ENCODE measurements at places on chromosomes 6 and 20.

GRCh38 chr6:144559865-144560593 is 274.9 kb downstream of the UTRN start:
- H3K27ac ChIP-seq, result peak overlapping the region; percentile 5
- DNase-seq, result no peak
- peaks cover 4% of the 10 kb centered on the region for H3K4me1 ChIP-seq
- peaks cover 64% of the 10 kb centered on the region for H3K36me3 ChIP-seq

GRCh38 chr6:149899926-149900619 is 2.2 kb upstream of the RAET1E start:
- peaks cover 28% of the 10 kb centered on the region for H3K4me1 ChIP-seq
- H3K27me3 ChIP-seq, result no peaks in the 10 kb centered on the region
- no peak overlapping the region for H3K27ac ChIP-seq
- no peaks in the 10 kb centered on the region for H3K36me3 ChIP-seq

DNA sequence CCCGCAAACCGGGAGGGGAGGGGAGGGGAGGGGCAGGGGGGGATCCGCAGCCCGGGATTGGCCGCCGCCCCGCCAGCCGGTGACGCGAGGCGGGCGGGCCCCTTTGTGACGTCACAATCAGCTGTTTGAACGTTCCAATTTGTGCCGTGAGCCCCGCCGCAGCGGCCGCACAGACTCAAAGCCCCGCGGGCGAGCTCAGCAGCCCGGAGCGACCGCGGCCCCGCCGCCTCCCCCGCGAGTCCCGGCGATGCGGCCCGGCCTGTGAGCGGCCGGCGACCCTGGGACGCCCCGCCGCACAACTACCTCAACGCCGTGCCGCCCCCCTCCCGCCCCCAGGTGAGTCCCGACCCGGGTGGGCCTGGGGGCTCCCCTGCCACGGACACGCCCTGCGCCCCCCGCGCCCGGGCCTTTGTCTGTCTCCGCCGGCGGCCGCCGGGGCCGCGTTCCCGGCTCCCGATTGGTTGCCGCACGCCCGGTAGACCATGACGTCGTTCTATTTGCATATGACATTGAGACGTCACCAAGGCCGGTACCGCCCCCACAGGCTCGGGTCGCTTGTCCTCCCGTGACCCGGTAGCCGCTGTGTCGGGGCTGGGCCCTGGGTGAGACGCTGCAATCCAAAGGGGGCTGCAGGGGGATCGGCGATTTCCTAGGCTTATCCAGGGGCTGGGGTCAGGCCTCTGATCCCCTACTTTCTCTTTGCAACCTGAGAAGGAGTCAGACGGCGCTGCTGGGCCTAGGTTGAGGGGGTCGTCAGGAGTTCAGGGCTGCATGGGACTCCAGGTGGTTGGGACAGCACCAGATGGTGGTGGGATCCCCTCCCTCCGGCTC is at the start of gene TP53INP2:
Gene TP53INP2, plus strand, starts transcription at position 168 of the 831 bp plus-strand sequence. CDS start 4,396 bp downstream, outside the sequence.
- peaks cover 26% of the 10 kb centered on the region for H3K4me1 ChIP-seq
- H3K27ac ChIP-seq, result peak within 1 kb of the TSS; percentile 100
- H3K27me3 ChIP-seq, result no peaks in the 10 kb centered on the region
- no peaks in the 10 kb centered on the region for H3K36me3 ChIP-seq
- H3K4me3 ChIP-seq, result peak within 1 kb of the TSS; percentile 70
- DNase-seq, result peak; percentile 97

GRCh38 chr6:29014729-29015608 is 9.9 kb upstream of the ZNF311 start:
- no peak overlapping the region for H3K27ac ChIP-seq
- no peaks in the 10 kb centered on the region for H3K36me3 ChIP-seq
- H3K4me1 ChIP-seq, result peaks cover 20% of the 10 kb centered on the region

DNA sequence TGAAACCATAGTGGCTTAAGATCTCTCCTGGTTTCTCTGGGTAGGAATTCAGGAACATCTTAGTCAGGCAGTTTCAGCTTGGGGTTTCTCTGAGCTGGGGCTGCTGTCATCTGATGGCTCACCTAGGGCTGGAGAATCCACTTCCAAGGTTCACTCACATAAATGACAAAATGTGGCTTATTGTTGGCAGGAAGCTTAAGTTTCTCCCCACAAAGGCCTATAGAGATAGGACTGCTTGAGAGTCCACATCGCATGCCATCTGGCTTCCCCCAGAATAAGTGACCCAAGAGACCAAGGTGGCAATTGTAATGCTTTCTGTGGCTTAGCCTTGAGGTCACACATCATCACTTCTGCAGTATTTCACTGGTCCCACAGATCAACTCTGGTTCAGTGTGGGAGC is 131.4 kb downstream of the EDN1 start:
- DNase-seq, result no peak
- H3K36me3 ChIP-seq, result no peaks in the 10 kb centered on the region
- no peak overlapping the region for H3K27ac ChIP-seq
- H3K4me3 ChIP-seq, result no peak overlapping the region
- H3K27me3 ChIP-seq, result no peaks in the 10 kb centered on the region

- H3K27me3 ChIP-seq, result no peaks in the 10 kb centered on the region
- no peak overlapping the region for H3K4me3 ChIP-seq
- DNase-seq, result no peak
- peaks cover 38% of the 10 kb centered on the region for H3K4me1 ChIP-seq
Observed at GRCh38 chr6:15294504-15294903, 48.6 kb downstream of the JARID2 start.

DNA sequence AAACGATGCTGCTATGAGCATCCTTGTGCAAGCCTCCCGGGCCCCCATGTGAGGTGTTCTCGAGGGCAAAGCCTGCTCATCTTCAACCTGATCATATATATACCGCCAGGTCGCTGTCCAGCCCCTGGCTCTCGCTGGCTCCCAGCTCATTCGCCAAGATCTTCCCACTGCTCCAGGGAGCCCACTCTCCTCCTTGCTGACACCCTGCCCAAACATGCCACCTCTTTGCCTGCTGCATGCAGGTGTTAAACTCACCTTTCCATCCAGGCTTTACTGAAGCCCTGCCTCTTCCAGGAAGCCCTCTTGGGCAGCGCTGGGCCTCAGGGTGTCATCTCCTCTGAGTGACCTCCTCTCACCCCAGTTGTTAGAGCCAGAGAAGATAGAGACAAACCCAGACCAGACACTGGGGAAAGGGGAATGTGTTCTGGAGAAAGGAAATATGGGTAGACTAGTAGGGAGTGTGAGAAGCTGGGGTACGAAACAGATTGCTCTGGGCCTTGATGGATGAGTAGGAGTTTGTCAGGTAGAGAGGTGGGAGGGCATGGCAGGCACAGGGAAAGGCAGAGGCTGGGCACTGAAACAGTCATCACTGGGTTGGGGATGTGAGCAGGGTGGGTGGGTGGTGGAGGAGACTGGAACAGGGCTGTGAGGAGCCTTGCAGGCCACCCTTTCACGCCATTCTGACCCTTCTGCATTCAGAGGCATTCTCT is 1.2 kb upstream of the DLGAP4 start:
- DNase-seq, result no peak
- H3K27ac ChIP-seq, result no peak overlapping the region
- H3K36me3 ChIP-seq, result no peaks in the 10 kb centered on the region

- H3K36me3 ChIP-seq, result no peaks in the 10 kb centered on the region
- H3K4me3 ChIP-seq, result no peak overlapping the region
- H3K27ac ChIP-seq, result no peak overlapping the region
- DNase-seq, result no peak
- no peaks in the 10 kb centered on the region for H3K27me3 ChIP-seq
Observed at GRCh38 chr20:16100111-16100510, 473.1 kb downstream of the KIF16B start.

GRCh38 chr6:83370567-83370966 is 60.3 kb downstream of the ME1 start:
- no peak overlapping the region for H3K4me3 ChIP-seq
- H3K27me3 ChIP-seq, result no peaks in the 10 kb centered on the region
- no peak for DNase-seq
- no peak overlapping the region for H3K27ac ChIP-seq
- H3K36me3 ChIP-seq, result no peaks in the 10 kb centered on the region

DNA sequence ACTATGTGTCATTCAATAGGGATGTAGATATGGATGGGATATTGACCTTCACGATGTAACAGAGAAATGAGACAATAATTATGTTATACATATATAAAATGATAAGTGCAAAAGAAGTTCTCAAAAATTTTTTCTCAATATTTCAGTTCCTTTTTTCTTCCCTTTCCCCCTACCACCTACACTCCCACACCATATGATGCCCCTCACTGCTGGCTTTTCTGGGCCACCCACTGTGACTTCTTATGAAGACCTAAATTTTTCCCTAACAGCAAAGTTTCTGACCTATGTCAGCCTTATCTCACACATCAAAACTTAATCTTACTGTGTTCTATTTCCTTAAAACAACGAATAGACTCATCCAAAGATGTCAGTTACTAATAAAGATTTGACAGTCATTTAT is 89.9 kb upstream of the MYLIP start:
- no peak overlapping the region for H3K4me3 ChIP-seq
- no peak overlapping the region for H3K27ac ChIP-seq
- no peak for DNase-seq
- no peaks in the 10 kb centered on the region for H3K27me3 ChIP-seq

DNA sequence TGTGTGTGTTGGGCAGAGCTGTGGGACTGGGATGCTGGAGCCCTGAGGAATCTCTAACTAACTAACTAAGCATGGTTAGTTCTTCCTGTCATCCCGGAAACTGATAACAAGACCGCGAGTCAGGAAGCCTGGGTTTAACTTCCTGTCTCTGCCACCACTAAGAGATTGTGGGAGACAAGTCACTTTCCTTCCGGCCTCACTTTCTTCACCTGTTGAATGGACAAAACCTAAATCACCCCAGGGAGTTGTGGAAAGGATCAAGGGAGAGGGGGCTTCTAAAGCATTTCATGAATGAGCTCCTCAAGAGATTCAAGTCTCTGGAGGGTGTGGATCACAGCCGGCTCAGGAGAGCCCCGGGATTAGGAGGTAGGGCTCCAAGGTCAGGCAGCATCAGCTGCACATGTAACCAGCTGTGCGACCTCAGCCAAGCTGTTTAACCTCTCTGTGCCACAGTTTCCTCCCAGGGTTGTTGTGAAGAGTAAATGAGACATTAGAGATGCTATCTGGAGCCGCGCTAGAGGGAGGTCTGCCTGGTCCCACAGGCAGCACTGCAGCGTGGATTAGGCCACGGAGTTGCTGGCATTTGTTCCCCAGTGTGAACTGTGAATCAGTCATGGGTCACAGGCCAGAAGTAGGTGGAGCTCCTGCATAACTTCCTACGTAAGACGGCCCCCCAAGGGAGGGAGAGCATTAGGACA is 105.1 kb downstream of the TOX2 start:
- H3K27ac ChIP-seq, result peak overlapping the region; percentile 31
- no peaks in the 10 kb centered on the region for H3K27me3 ChIP-seq
- DNase-seq, result no peak
- H3K4me3 ChIP-seq, result no peak overlapping the region
- no peaks in the 10 kb centered on the region for H3K36me3 ChIP-seq

DNA sequence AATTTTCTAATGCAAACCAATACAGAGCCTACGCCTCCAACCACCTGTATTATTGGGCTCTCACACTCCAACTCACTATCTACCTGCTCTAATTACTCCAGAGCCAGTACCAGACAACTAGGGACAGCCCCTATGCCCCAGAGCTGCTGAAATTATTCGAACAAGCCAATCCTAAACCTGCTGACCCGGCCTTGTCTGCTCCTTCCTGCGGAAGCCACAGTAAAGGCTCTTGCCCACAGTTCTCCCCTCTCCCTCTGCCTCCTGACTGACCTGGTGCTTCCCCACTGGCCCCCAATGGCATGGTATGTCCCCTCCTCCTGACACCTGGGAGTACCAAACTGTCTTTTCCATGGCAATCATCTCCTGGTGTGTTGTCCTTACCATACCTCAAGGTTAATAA is 4.1 kb upstream of the TOX2 start:
- H3K4me3 ChIP-seq, result no peak overlapping the region
- H3K36me3 ChIP-seq, result no peaks in the 10 kb centered on the region
- DNase-seq, result no peak
- peaks cover 18% of the 10 kb centered on the region for H3K27me3 ChIP-seq

GRCh38 chr20:58553841-58554240 is 38.6 kb upstream of the APCDD1L start:
- no peak for DNase-seq
- no peaks in the 10 kb centered on the region for H3K4me1 ChIP-seq
- no peak overlapping the region for H3K4me3 ChIP-seq
- H3K27me3 ChIP-seq, result no peaks in the 10 kb centered on the region
- no peak overlapping the region for H3K27ac ChIP-seq

DNA sequence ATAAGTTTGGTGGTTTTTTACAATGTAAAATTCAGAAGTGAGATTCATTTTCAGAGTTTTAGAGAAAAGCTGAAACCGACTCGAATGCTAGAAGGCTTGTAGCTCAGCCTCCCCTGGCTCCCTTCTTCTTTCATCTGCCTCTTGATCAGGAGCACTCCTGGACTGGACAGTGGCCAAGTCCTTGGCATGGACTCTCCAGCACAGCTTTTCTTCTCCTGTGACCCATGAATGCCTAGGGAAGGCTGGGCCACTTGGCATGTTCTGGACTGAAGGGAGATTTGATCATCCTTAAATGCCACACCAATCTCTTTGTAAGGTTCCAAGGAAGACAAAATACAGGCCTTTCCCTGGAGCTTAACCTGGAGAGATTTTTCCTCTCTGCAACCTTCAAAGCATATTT is 384.0 kb upstream of the SASH1 start:
- no peaks in the 10 kb centered on the region for H3K27me3 ChIP-seq
- H3K27ac ChIP-seq, result no peak overlapping the region
- no peak overlapping the region for H3K4me3 ChIP-seq
- H3K36me3 ChIP-seq, result no peaks in the 10 kb centered on the region

GRCh38 chr6:10259671-10260070 is 155.2 kb downstream of the TFAP2A start:
- no peak for DNase-seq
- no peak overlapping the region for H3K27ac ChIP-seq
- H3K27me3 ChIP-seq, result no peaks in the 10 kb centered on the region
- no peak overlapping the region for H3K4me3 ChIP-seq

- peaks cover 67% of the 10 kb centered on the region for H3K27me3 ChIP-seq
- no peaks in the 10 kb centered on the region for H3K36me3 ChIP-seq
- H3K4me3 ChIP-seq, result no peak overlapping the region
- no peak for DNase-seq
- H3K4me1 ChIP-seq, result peaks cover 29% of the 10 kb centered on the region
Observed at GRCh38 chr6:149939909-149940671, 1.7 kb upstream of the ULBP2 start.

- DNase-seq, result no peak
- no peaks in the 10 kb centered on the region for H3K27me3 ChIP-seq
- no peaks in the 10 kb centered on the region for H3K4me1 ChIP-seq
- H3K27ac ChIP-seq, result no peak overlapping the region
- no peaks in the 10 kb centered on the region for H3K36me3 ChIP-seq
Observed at GRCh38 chr20:52127309-52127708, 64.3 kb downstream of the ZFP64 start.

DNA sequence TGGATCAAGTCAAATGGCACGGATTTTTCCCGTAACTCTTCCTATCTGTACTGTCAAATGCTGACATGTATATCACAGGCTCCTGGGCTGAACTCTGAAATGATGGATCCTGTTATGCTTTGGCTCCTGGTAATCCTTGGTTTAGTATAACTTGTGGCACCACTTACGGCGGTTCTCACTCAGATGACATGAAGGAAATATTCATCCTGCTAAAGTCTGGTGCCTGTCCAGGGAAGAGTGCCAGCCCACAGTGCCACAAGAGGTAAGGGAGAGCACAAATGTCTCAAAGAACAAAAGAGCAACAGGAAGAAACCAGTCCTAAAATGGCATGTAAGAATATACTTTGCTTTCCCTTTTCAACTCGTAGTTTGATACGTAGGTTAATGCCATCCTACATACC is 93.1 kb upstream of the TAB2 start:
- no peaks in the 10 kb centered on the region for H3K4me1 ChIP-seq
- H3K27ac ChIP-seq, result no peak overlapping the region
- H3K36me3 ChIP-seq, result no peaks in the 10 kb centered on the region

GRCh38 chr20:59124296-59125029 is 39.2 kb upstream of the ZNF831 start:
- H3K4me1 ChIP-seq, result no peaks in the 10 kb centered on the region
- H3K27me3 ChIP-seq, result peaks cover 12% of the 10 kb centered on the region
- no peak overlapping the region for H3K4me3 ChIP-seq
- no peak for DNase-seq
- H3K27ac ChIP-seq, result no peak overlapping the region
- H3K36me3 ChIP-seq, result no peaks in the 10 kb centered on the region

Data from lower lobe of right lung (tissue), 2 donors.